CD4-positive, alpha-beta T cell treated with Interleukin-21 for 1 hour (primary cell): ENCODE measurements at places on chromosomes 7 and 10.

DNA sequence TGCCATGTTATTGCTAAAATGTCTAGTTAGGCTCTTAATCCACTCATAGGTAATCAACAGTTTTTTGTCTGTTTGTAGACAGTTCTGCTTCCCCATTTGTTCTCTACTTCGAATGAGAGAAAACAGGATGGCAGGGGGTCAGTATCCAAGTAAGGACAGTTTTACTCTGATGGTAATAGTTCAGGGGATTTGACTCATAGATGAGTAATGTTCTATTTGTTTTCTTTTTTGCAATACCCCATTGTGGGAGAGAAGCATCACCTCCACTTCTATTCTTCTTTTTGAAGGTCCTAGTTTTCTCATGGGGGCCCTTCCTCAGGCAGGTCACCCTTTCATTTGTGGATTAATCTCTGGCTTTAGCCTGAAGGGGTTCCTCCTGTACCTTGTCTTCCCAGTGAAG lies 13.9 kb downstream of the PCLO start:
- no peak for DNase-seq

GRCh38 chr10:13056456-13057077 lies 43.4 kb upstream of the OPTN start:
- DNase-seq, result no peak

DNA sequence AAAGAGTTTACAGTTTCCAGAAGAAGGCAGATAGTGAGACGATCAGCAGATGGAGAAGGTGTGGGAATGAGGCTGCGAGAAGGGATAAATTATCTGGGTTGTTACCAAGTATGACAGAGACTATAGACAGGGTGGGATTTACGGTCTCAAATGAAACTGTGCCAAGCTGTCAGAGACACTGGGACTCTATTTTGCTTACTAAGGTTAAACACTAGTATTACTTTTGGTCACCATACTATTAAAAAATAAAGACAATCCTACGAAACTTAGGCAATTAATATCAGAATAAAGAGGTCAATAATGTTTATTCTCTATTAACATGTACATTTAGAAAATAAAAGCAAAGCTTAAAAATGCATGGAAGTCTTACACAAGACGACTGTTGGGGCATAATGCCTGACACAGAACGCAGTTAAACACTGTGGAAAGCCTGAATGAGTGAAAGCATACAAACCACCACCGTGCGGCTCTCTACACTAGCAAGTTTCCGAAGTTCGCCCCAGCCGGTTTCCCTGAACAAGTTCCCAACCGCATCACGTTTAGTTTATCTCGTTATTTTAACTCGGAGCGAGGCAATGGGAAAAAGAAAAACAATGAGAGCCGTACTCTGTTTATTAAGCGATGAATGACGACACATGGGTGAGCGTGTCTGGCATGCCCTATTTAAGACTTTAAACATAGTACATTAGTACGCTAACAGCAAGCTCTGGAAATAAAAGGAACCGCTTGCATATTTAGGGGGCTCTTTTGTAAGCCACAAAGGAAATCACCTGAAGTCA lies 909 bp upstream of the CC2D2B start:
- DNase-seq, result peak; percentile 19

DNA sequence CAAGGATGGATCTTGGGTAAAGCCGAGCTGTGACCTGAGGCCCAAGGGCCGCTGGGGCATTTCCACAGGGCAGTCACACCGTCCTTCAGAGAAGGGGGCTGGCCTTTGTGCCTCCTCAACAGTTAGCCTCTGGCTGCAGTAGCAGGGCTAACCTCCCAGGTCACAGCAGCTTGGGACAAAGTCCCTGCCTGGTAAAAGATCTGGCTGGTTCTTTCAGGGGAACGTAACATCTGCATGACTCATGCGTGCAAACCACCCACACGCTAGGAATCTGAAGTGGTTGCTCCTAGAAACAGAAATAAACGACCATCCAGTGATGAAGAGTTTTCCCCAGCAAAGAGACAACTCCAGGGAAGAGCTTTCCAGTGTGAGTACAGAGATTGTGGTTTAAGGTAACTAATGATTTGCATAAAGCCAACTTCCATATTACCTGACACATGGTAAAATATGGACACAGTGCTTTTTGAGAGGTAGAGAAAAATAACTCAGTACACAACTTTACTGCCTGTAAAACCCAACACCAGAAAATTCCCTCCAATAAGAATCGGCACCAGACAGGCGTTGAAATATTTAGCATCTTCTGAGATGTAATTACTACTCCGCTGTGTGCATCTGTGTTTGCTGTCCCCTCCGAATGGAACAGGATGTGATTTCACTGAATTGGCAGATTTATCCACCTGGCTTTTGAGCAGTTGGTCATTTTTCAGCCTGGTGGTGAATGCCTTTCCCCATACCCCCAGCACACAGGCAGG lies 84.9 kb upstream of the ADRB1 start:
- no peak for DNase-seq

DNA sequence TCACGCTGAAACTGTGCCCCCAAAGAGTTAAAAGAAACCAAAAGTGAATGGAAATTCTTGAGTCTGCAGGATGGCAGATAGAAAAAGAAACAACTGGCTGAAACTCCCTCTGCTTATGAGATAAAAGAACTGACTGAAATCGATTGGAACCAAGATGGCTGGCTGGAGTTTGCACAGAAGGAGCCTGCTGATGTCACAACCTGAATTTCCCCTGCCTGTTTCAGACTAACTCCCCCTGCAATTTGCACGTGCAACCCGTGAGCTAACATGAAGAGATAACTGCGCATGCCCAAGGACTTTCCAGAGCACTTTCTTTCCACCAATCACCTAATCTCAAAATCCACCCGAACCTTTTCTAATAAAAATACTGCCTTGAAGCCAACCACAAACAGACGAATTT lies 435.5 kb downstream of the CALN1 start:
- no peak for DNase-seq

- peak; percentile 91 for DNase-seq
Observed at GRCh38 chr10:62050893-62051433, 149.5 kb downstream of the ARID5B start.

GRCh38 chr10:102324061-102324460 lies 71.4 kb upstream of the NFKB2 start:
- no peak for DNase-seq
